ENCODE measurements at places on chromosomes 16 and 17.
A peak's percentile ranks its signal among the peaks of the same experiment; 100 is the strongest.

- no peak for DNase-seq
Measured at GRCh38 chr17:47246120-47246519, 7.5 kb upstream of the ITGB3 start.

GRCh38 chr17:41528959-41529353 is 848 bp upstream of the KRT19 start:
- no peak for DNase-seq

- DNase-seq: no peak
Measured at GRCh38 chr16:6698548-6698947, 634.1 kb upstream of the RBFOX1 start.

DNA sequence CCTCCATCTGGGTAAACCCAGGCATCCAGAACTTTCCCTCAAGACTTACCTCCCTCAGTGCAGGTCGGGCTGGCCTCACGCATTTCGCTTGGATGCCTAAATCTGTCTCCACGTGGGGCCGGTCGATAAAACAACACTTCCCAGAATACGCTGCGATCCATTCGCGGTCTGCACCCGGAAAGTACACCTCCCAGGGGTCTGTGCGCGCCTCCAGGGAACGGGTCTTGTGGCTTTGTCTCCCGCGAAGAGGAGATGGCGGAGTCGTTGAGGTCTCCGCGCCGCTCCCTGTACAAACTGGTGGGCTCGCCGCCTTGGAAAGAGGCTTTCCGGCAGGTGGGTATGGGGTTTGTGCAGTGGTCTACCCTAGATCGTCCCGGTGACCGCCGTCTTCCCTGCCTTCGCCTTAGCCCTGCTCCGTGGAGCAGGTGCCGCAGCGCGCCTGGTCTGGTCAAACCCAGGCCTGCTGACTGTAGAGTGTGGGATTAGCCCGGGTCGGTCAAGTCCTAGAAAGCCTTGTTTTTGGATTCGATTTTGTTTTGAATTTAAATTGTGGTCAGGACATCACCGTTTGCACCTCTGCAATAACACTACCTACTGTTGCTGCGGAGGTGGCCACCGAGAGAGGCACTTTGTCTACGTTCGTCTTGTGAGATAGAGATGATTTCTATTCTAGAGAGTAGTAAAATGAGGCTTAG is at the start of gene RPAIN:
TSS of gene RPAIN (plus strand) at position 224 of the 695 bp plus-strand sequence. CDS start at position 253, 29 bp downstream.
- DNase-seq: peak; percentile 86

DNA sequence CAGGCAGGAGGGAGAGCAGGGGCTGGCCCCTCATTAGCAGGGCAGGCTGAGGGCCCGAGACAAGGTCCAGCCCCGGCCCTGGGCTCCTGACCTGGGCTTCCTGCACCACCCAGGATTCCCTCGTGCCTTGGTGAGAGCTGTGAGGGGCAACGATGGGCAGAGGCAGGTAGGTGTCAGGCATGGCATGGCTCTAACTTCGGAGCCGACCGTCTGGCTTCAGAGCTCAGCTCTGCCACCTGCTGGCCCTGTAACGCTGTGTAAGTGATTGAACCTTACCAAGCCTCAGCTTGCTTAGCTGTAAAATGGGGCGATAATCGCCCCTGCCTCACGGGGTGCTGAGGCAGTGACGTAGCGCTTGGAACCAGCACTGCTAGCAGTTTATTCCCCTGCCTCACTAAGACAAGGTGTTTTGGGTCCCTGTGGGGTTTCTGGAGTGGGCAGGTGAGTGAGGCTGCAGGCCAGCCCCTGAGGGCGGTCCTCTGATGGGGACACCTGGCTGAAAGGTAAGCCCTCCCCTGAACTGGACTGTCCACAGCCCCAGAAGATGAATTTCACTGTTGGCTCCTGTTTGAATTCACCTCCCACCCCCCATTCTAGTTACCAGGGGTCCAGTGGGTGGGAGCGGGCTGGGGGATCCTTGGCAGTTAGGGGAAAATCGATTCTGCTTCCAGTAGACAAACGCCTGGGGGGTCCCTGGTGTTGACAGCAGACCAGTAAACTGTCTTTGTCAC is 184.8 kb upstream of the GSE1 start:
- no peak for DNase-seq

DNA sequence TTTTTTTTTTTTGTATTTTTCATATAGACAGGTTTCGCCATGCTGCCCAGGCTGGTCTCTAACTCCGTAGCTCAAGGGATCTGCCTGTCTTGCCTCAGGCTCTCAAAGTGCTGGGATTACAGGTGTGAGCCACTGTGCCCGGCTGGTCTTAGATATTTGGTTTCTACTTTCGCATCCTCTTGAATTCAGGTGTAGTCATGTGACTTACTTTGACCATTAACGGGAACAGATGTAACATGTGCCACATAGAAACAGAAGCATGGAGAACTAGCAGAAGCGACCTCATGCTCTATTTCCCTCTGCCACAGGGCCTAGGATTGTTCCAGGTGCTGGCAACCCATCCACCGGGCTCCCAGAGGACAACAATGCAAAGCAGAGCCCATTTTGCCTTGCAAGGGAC is 166.6 kb downstream of the CYLD start:
- no peak for DNase-seq

DNA sequence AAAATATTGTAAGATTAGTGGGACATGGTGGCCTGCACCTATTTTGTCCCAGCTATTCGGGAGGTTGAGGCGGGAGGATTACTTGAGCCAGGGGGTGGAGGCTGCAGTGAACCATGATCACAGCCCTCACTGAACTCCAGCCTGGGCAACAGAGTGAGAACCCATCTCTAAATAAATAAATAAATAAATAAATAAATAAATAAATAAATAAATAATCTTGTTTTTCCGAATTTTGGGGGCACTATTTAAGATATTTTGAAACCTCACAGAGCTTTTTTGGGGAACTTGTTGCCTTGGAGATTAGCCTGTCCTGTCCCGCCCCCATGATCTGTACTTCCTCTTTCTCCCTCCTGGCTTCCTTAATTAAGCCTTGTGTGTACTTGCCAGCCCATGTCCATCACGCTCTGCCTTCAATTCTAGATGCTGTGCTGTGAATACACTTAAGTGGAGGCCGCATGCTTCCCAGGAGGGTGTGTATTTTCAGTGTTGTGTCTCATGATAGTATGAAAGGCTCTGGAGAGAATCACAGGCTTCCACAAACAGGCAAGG is 4.4 kb downstream of the LGALS9 start:
- DNase-seq: no peak

DNA sequence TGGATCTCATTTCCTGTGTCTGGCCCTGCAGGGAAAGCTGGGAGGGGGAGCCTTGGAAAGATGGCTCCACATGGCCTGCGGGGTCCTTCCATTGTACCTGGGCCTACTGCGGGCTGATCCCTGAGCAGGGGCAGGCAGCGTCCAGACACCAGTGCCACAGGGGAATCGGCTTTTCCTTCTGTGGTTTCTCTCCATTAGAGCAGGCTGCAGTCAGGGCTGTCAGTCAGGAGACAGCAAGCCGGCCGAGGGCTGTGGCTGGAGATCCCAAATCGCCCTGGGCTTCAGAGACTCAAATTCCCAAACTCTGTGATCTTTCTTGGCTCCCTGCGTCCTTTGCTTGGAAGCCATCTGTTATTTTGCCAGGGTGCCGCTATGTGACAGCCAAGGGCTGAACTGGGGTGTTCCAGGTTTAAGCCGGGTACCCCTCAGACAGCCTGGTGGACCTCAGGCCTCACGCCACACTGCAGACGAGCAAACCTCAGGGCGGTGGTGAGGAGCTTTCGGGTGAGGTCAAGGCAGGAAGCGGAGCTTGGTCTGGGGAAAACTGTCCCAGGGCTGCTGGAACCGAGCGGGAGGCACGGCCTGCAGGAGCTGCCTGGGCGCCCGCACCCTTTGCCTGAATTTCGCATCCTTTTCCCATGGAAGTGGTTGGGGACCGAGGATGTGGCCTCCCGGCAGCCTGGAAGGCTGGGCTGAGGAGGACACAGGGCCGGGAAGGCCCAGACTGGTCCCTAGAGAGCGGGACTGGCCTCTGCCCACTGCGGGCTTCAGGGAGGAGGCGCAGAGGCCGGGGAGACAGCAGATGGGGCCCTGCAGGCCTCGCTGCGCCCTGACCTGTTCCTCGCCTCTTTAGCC is 1.5 kb upstream of the CPNE7 start:
- no peak for DNase-seq

GRCh38 chr17:34579017-34579946 is at the start of gene TMEM132E:
TMEM132E (plus strand) TSS chr17:34579582; CDS start chr17:34581077, 1,495 bp downstream.
- no peak for DNase-seq

DNA sequence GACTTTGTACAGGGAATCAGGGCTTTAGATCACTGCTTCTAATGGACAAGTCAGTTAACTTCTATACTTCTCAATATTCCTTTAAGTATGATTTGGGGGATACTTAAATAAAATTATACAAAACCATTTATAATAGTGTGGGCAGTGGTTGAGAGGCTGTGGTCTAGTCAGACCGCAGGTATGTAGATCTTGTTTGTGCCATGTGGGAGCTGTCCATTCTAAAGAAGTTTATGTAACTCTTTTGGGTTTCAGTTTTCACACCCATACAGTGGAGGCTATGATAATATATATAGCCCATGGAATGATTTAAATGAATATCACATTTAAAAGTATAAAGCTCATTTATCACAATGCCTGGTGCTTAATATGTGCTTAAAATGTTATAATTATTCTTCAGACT is 654.3 kb upstream of the KIF2B start:
- DNase-seq: no peak

- no peak for DNase-seq
Measured at GRCh38 chr16:88807142-88807625, 3.6 kb downstream of the CDT1 start.

- no peak for DNase-seq
Measured at GRCh38 chr17:34858591-34859565, 102.4 kb downstream of the CCT6B start.

DNA sequence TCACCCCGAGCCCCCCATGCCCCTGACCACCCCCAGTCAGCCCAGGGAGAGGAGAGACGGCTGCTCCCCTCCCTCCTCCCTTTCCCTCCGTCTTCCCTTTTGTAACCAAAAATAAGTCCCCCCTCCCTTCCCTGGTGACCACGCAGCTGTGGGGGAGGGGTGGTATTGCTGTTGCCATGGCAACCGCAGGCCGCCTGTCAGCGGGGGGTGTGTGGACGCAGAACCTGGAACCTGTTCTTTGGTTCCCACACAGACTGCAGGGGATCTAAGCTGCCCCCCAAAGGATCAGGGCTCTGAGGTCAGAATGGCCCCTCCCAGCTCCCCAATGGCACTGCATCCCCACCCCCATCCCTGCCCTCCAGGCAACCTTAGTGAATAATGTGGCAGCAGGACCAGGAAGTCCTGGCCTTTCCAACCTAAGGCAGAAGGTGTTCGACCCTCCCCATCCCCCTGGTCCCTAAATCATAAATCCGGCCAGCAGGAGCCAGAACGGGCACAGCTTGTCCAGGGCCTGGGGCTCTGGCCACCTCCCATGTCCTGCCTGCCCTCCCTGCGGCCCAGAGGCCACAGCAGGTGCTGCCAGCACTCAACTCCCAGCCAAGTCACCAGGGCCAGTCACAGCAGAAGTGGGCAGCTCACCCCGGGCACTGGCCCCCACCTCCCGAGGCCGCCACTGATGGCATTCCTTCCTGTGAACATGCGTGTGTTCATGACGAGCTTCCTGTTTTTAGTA is 12.0 kb downstream of the CA4 start:
- no peak for DNase-seq

DNA sequence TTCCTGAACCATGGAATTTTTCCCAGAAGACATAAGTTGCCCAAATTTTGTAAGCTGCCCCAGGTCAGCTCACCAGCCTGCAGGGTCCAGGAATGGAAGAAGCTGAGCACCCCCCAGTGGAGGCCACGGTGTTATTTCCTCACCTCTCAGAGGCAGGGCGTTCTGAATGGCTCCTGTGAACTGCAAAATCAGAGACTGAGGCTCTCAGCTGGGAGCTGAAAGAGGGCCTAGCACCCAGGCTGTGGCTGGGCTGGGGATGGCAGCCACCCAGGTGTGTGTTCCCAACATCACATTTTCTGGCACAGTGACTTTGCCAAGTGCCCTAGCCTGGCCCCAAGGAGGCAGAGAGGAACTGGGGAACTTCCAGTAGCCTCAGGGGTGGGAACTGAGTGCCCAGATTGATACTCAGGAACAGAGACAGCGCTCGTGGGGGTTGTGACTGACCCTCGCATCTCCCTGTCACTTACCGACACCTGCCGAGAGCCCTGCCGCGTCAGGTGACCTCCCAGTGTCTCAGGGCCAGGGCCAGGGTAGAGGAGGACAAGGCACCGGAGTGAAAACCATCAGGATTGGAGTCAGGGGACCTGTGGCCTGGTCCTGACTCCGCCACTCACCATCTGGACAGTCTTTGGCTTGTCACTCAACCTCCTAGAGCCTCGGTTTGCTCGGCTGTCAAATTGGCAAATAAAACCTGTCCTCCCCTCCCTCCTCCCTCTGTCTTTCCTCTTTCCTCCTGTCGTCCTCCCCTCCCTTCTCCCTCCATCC is 11.3 kb downstream of the CACNG4 start:
- DNase-seq: no peak

- DNase-seq: no peak
Measured at GRCh38 chr16:88939972-88940861, 36.8 kb downstream of the CBFA2T3 start.

DNA sequence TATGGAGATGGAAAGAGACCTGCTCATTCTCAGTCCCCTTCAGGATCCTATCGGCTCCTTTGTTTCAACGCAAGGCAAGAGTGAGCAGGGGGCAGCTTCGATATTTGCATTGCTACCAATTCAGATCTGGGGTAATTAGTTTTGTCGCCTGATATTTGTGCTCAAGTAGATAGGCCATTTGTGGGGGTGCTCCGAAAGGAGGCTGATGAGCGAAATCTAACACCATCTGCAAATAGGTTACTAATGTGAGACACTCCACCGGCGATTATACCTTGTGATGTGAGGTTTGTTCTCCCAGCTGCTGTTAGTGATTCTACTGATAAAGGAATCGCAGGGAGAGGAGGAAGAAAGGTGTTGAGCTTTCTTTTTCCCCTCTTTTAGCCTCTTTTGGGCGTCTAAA is 31.5 kb downstream of the WSCD1 start:
- DNase-seq: no peak

GRCh38 chr17:50397919-50398285 is 579 bp upstream of the LRRC59 start:
- DNase-seq: no peak

- DNase-seq: no peak
Measured at GRCh38 chr17:74123866-74124444, 79.5 kb upstream of the RPL38 start.

GRCh38 chr16:56349086-56349415 is 76.3 kb downstream of the AMFR start:
- no peak for DNase-seq

DNA sequence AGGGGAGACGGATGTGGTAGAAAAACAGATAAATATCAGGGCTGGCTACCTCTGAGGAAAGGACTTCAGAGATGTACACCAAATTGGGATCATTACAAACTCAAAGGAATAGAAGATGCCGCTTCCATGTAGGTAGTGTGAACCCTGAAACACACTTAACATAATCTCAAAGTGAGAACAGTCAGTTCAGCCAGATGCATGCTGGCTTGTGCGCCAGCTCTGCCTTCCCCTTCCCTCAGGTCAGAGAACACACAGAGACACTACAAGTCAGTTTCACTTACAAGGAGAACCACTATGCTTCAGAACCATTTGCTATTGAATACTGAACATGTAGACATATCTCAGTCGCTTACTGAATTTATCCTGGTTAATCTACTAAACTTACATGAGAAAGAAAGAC is 176.0 kb upstream of the AXIN2 start:
- DNase-seq: no peak

- no peak for DNase-seq
Measured at GRCh38 chr17:40349895-40350688, 14.4 kb downstream of the GJD3 start.
